Aorta (tissue), 5 donors: ENCODE measurements at places on chromosomes 12 and 14.

- DNase-seq: no peak
Observed at GRCh38 chr12:108855284-108856169, 1.9 kb downstream of the SSH1 start.

DNA sequence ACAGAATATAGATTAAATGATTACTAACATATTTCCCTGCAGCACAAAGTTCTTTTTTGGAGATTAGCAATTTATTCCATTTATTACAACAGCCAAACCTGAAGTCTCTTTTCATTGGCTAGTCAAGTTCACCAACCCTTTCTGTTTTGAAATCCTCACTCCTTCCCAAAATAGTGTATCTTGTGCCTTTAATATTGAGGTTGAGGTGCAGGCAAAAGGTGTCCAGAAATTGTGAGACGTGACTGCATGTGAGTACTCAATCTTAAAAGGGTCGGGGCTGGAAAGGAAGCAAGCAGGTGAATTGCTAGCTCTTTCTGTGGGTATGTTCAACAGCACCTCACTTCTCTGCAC, 11.1 kb upstream of the FOXN3 start:
- DNase-seq: no peak

DNA sequence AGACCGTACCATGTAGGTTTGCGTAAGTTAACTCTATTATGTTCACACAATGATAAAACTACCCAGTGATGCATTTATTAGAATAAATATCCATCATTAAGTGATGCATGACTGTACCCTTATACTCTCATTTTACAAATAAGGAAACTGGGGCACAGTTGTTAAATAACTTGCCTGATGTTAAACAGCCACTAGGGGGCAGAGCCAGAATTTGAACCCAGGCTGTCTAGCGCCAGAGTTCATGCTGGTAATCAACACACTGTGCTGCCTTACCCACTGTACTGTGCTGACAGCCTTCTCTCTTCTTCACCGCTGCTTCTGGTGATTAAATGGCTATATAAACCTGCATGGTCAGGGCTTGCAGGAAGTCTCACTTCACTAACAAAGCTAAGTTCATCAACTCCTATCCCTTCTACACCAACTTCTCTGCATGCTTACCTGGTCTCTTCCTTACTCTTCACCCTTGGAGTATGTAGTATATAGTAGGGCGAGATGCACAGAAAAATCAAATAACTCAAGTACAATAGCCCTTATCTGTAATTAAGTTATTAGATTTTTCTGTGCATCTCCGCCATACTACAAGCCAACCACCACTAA, 43.6 kb upstream of the APPL2 start:
- no peak for DNase-seq

GRCh38 chr12:114701553-114701952, 17.6 kb upstream of the TBX3 start:
- no peak for DNase-seq

DNA sequence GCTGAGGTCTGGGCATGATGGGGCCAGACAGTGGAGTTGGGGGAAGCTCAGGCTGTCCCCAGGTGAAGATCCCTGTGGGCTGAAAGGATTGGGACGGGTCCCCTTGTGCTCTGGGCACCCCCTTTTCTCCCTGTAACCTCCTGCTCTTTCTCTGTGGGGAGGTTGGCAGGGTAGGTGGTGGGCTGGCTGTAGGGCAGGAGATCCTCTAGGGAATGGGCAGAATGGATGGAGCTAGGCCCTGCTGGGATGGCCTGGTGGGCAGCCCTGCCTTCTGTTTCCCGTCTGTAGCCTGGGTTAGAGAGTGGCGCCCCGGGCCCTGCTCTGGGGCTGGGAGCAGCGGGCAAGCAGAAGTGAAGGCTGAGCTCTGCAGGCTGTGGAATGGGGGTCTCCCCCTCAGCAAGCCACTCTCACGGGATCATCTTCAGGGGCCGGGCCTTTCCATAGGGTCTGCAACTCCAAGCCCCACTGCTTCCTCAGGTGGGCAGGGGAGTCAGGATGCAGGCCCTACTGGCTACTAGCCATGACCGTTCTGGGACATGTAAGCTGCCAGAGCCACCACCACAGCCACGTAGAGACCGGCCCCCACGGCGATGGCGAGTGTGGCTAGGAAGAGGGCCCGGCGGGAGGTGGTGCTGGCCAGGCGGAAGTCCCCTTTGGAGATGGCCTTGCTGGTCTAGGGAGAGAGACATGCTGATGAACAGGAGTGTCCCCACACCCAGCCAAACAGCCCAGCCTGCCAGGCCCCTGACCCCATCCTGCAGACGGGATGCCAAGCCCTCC, 18.8 kb downstream of the SYNDIG1L start:
- DNase-seq: no peak

- no peak for DNase-seq
Observed at GRCh38 chr12:66199141-66199540, 10.1 kb downstream of the IRAK3 start.

GRCh38 chr12:127119600-127120140, 1147.3 kb upstream of the TMEM132C start:
- DNase-seq: no peak
